Astrocyte (in vitro differentiated cells and primary cell): ENCODE measurements at places on chromosomes 11 and 22. TPM values are rescaled to one million over a fixed set of nuclear protein-coding genes. Genes with fewer than 3 reads are reported as not detected.

GRCh38 chr11:119806064-119806915 is 77.3 kb upstream of the NECTIN1 start:
- no peak for DNase-seq

GRCh38 chr11:44593251-44593650 is 27.8 kb downstream of the CD82 start:
- DNase-seq: no peak

DNA sequence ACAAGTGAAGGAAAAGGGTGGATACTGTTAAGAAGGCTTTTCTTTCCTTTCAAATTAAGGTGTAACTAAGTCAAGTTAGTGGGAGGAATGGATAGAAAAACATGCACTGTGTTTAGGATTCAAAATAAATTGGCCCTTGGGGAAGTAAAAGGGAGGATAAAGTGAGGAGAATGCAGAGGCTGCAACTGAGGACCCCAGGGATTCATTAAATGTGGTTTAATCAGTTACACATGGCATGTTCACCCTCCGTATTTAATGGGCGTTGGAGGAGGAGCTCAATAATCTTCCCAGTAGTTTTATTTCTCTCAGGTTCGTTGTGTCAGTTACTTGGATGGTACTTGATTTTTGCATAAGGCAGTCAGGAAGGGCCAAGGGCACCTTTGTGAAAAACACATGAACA is 966.3 kb downstream of the JRKL start:
- no peak for DNase-seq

GRCh38 chr11:74474316-74474715 is 7.0 kb upstream of the KCNE3 start:
- no peak for DNase-seq

LGALS12 gene
- not detected in 2 replicates for total RNA-seq

PRAME gene
- total RNA-seq: not detected in 2 replicates

NPAS4 gene
- total RNA-seq: 0.20 and 0.50 TPM in 2 replicates
